ENCODE measurements at places on chromosomes 11 and 22. TPM values are rescaled to one million over a fixed set of nuclear protein-coding genes. Genes with fewer than 3 reads are reported as not detected.

Gene PRR5L
- total RNA-seq, result 28.4 TPM

Gene MMP3
- total RNA-seq, result not detected

- DNase-seq, result no peak
Measured at GRCh38 chr11:123173040-123173855, 21.8 kb downstream of the CLMP start.

- no peak for DNase-seq
Measured at GRCh38 chr11:131602431-131602830, 232.0 kb downstream of the NTM start.

DNA sequence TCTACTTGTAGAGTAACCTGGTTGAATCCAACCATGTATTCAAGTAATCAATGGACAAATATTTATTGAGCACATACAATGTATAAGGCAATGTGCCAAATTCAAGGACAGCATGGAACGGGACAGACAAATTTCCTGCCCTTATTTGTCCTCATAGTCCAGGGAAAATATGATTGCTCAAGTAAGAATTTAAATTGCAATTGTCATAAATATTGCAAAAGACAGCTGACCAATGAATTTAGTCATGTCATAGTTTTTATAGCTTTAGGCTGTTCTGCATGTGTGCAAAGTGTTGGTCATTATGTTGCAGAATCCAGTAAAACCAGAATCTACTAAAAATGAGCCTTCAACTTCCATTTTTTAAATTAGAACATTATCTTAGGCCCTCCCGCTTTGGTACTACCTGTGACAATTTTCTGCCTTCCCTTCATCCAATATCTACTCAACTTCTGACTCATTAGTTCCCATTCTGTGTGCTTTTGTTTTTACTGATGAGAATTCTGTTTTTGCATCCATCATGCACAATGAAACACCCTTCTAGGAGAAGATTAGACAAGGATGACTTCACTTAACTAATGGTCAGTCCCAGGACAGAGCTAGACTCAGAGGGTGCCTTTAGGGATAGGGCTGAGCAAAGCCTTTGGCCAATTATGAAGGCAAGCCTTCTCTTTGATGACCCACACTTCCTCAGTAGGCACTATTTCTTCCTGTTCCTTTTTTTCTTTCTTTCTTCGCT lies 45.8 kb upstream of the FIBIN start:
- no peak for DNase-seq

- DNase-seq, result no peak
Measured at GRCh38 chr11:45756384-45757010, 48.5 kb upstream of the SLC35C1 start.

Data from CD8-positive, alpha-beta memory T cell (primary cell).